ENCODE measurements at places on chromosomes 12 and 14. TPM values are rescaled to one million over a fixed set of nuclear protein-coding genes. Genes with fewer than 3 reads are reported as not detected.

DNA sequence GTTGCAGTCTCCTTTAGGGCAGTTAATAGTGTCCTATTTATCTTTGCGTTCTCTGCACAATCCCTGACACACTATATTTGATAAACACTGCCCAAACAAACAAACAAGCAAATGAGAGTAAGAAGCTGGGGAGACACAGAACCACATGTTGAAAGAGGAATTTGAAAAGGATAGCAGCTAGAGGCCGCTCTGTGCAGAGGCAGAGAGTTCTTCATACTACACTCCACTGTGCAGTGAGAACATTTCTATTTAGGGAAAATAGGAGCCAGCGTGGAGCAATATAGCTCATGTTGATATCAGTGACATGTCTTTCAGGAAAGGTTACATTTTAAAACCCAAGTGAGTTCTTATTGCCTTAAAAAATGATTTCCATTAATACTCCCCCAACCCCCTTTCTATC lies 140.3 kb upstream of the SEL1L start:
- DNase-seq, result no peak

DNA sequence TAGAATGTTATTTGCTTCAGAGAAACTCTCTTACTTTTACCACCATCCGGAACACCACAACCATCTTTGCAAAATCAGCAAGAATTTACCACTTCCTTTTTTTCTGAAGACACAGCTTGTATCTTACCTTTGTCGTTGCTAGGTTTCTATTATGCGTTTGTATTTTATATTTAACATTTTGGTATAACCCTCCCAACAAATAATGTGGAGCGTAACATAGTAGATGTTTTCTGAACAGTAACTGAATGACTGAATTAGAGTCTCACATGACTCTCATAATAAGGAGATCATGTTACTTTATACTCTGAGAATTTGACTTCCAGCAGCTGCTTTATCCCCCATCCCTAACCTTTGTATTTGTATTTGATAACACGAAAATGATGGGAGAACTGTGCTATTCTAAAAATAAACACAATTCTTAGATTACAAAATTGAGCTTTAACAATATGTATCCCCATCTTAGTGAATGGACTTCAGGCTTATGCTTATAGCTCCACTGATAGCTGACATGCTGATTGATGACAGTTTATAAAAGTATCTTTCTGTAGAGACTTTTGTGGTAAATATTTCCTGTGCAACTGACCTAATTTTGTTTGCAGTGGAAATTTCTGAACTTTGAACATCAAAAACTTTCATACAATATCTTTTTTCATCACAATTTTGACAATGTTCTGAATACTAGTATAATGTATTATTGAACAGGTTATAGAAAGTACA lies 7.9 kb upstream of the KLRB1 start:
- DNase-seq, result no peak

GRCh38 chr14:92309968-92310530 lies 12.9 kb upstream of the SLC24A4 start:
- DNase-seq, result no peak

DNA sequence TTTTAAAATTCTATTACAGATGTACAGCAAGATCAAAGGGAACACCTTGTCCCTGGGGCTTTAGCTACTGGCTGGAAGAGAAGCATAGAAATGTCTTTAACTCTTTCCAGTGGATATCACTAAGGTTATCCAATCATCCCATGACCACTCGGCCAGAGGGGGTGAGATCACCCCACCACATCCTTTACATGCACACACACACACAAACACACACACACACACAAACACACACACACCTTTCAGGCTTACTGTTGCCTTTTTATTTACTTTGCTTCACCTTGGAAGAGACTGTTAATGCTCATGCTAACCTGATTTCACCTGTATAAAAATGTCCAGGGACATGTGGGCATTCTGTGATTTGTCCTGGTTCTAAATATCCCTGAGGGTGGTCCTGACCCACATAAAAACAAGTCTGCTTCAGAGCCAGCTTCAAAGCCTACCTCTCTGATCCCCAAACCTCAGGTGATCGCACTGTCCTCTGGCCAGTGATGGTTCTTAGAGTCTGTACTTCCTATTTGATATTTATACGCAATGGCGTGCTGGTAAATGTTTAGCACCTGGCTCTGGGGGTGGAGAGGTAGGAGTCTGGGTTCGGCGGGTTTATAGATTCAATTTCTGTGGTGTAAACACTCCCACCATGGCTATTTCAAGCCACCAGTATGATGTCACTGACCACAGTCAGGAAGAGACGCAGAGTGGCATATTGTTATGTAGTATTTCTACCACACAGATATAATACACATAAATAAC lies 166.1 kb upstream of the EEA1 start:
- DNase-seq, result no peak

- no peak for DNase-seq
Measured at GRCh38 chr12:14710632-14711320, 14.4 kb upstream of the GUCY2C start.

DNA sequence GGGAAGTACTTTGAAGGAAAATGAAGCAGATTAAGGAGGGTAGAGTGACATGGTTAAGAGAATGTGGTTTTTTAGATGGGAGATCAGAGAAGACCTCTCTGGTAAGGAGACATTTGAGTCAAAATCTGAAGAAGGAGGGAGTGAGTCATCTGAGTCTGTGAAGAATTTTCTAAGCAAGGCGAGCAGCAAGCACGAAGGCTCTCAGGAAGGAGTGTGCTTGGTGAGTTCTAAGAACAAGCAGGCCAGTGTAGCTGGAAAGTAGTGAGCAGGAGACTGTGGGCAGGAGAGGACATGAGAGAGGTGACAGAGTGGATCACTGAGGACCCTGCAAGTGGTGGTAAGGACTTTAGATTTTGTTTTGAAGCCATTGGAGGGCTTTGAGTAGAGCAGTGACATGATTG lies 76.3 kb upstream of the FUT8 start:
- no peak for DNase-seq

- no peak for DNase-seq
Measured at GRCh38 chr12:28974166-28974565, 174.9 kb upstream of the FAR2 start.

DNA sequence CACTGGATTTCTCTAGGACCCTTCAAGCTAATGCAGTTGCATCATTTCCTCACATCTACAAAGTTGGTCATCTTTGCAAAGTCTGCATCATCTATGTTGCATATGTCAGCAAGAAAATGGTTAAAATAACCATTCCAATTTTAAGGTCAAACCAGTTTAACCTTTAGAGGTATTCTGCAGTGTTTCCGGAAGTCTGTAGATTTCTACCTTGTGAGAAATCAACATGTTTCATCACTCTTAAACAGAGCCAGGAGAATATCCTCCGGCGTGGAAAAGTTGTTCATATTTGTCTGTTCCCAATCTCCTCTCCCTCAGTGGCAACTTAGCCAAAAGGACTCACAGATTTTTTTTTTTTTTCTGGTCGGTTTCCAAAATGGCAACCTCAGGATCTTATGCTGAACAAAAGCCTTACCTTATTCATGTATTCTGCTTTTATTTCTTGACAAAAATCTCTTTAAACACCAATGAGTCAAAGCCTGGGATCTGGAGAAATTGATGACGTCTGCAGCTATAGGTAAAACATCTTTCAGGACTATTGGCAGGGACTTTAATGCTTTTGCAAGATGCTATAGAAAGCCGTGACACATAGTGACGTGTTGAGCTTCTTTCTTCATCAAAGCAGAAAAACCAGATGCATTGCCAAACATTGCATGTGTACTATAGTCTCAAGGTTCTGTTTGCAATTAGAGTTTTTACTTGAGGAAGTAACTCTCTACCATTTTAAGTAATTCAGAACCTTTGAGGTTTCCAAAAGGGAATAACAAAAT lies 16.0 kb upstream of the CDK17 start:
- DNase-seq, result no peak

DNA sequence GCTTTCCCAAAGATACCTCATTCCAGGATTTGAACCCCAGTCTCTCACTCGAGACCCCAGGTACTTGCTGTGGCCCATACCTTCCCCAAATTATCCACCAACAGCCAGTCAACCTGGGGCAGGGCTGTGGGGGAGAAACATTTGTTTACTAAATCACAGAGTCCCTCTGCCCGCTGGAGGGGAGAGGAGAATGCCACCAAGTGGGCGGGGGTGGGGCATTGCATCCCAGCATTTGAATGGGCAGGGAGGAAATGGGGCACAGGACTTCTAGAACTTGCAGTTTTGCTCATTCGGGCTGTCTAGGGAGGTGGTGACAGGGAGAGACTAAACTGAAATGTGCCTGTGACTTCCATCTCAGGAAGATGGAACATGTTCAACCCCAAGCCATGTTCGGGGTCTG lies 10.9 kb upstream of the SERPINA9 start:
- DNase-seq, result no peak

DNA sequence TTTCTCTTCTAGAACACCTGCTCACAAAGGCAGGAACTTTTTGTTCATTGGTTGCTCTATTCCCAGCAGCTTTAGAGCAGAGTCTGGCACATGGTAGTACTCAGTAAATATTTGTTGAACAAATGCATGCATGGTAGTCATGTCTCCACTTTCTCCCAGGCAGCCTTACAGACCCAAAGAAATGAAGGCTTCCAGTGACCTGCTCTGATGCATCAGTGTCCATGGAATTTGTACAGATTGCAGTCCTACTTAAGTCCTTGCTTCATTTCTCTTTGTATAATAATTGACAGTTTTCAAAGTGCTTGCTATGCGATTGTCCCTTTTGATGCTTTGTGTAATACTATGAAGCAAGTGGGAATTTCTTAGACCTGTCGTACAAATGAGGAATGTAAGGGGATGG lies 119.6 kb downstream of the DERA start:
- no peak for DNase-seq

DNA sequence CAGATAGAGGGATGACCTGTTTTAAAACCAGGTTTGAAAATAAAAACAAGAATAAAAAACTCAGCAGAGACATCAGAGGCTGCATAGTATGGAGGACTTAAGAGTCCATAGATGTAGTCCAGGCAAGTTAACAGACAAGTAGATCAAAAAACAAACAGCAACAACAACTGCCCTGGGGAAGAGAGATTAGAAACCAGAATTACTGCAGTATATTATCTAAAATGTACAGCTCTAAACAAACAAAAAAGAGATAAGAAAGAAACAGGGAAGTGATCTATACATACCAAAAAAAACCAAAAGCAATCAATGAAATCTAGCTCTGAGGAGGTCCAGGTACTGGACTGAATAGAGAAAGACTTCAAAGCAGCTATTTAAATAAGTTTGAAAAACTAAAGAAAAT lies 48.8 kb downstream of the ACSM4 start:
- DNase-seq, result no peak

GRCh38 chr12:88300931-88301330 lies 158.8 kb downstream of the TMTC3 start:
- no peak for DNase-seq

GRCh38 chr12:106170285-106170684 lies 31.5 kb upstream of the NUAK1 start:
- DNase-seq, result no peak

GRCh38 chr14:32075672-32076277 lies 1.3 kb upstream of the ARHGAP5 start:
- DNase-seq, result peak; percentile 43

GRCh38 chr12:75548879-75549278 lies 37.5 kb upstream of the KRR1 start:
- DNase-seq, result no peak

ERGIC2 gene
- total RNA-seq, result 37.2 TPM

HOXC11 gene
- not detected for total RNA-seq

CDCA3 gene
- total RNA-seq, result 1.4 TPM
